Activated T-cell treated with anti-CD3 and anti-CD28 coated beads, Interleukin-2, amount 50 U/mL, for 24 hours (primary cell): ENCODE measurements at places on chromosomes 12 and 14.
A peak's percentile ranks its signal among the peaks of the same experiment; 100 is the strongest.

- H3K36me3 ChIP-seq = peaks cover 4% of the 10 kb centered on the region
- no peaks in the 10 kb centered on the region for H3K4me1 ChIP-seq
- no peak overlapping the region for H3K27ac ChIP-seq
- no peaks in the 10 kb centered on the region for H3K27me3 ChIP-seq
- DNase-seq = no peak
Measured at GRCh38 chr12:49794021-49794420, 34.2 kb downstream of the NCKAP5L start.

DNA sequence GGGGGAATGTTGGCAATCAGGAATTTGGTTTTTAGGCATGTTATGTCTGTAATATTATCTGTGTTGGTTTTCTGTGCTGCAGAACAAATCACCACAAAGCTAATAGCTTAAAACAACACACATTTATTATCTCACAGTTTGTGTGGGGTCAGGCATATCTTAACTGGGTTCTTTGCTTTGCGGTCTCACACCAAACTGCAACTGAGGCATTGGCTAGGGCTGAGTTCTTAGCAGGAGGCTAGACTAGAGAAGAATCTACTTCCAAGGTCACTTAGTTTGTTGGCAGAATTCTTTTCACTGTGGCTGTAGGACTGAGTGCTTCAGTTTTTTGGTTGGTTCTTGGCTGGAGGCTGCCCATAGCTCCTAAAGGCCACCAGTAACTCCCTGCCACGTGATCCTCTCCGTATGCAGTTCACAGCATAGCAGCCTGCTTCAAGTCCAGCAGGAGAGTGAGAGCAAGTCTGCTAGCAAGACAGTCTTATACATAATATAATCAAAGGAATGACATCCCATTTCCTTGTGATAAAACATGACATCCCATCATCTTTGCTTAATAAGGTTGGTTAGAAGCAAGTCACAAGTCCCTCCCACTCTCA lies 21.6 kb downstream of the ATF1 start:
- no peak for DNase-seq
- H3K27ac ChIP-seq = no peak overlapping the region

DNA sequence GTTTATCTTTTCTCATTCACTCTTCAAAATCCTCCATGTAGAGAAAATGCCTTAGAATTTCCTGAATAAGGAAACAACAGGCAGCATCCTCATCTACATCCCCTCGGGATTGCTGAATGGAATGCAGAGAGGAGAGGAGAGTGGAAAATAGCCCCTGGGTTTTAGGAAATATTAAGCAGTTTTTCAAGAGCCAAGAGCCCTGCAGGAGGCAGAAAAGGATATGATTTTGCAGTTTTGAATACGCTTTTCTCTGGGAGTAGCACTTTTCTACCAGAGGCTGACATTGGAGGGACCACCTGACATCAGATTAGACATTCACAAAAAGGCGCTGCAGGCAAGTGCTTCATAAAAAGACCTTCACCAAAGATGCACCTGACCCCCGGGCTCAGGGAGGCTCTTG lies 362.2 kb upstream of the SFSWAP start:
- H3K36me3 ChIP-seq = no peaks in the 10 kb centered on the region
- no peak overlapping the region for H3K4me3 ChIP-seq
- DNase-seq = no peak
- no peak overlapping the region for H3K27ac ChIP-seq
- H3K27me3 ChIP-seq = peaks cover 18% of the 10 kb centered on the region
- no peaks in the 10 kb centered on the region for H3K4me1 ChIP-seq

- no peaks in the 10 kb centered on the region for H3K27me3 ChIP-seq
- H3K4me1 ChIP-seq = peaks cover 23% of the 10 kb centered on the region
- H3K27ac ChIP-seq = no peak overlapping the region
Measured at GRCh38 chr14:49594347-49595091, 4.2 kb upstream of the LRR1 start.

GRCh38 chr14:99971941-99972747 lies 93.1 kb upstream of the EVL start:
- H3K4me1 ChIP-seq = peaks cover 27% of the 10 kb centered on the region
- H3K36me3 ChIP-seq = peaks cover 6% of the 10 kb centered on the region
- H3K4me3 ChIP-seq = peak overlapping the region; percentile 94
- peaks cover 31% of the 10 kb centered on the region for H3K27me3 ChIP-seq
- peak; percentile 62 for DNase-seq

- H3K27me3 ChIP-seq = no peaks in the 10 kb centered on the region
- no peak for DNase-seq
- H3K4me3 ChIP-seq = no peak overlapping the region
- peaks cover 3% of the 10 kb centered on the region for H3K4me1 ChIP-seq
Measured at GRCh38 chr12:26711072-26711471, 121.9 kb downstream of the ITPR2 start.

DNA sequence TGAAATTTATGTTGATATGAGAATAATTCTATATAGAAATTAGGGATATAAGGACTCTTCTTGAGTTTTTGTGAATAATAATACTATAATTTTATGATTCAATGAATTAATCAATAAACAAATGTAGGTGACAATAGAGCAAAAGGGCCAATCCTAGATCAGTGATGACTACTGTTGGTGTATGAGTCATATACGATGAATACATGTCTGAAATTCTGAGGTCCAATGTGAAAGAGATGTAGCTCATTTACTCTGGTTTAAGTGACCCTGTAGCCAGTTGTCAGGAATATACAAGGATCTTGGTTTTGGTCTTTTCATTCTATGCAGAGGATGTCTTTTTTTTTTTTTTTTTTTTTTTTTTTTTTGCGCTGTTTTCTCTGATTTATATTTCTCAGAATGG lies 72.1 kb upstream of the RTL1 start:
- no peaks in the 10 kb centered on the region for H3K36me3 ChIP-seq
- no peak for DNase-seq
- H3K4me1 ChIP-seq = no peaks in the 10 kb centered on the region
- no peak overlapping the region for H3K4me3 ChIP-seq
- peaks cover 21% of the 10 kb centered on the region for H3K27me3 ChIP-seq

GRCh38 chr14:69674546-69675244 lies 63.3 kb downstream of the SUSD6 start:
- H3K36me3 ChIP-seq = peaks cover 70% of the 10 kb centered on the region
- peak overlapping the region; percentile 99 for H3K27ac ChIP-seq
- no peaks in the 10 kb centered on the region for H3K27me3 ChIP-seq
- H3K4me3 ChIP-seq = peak overlapping the region; percentile 75

DNA sequence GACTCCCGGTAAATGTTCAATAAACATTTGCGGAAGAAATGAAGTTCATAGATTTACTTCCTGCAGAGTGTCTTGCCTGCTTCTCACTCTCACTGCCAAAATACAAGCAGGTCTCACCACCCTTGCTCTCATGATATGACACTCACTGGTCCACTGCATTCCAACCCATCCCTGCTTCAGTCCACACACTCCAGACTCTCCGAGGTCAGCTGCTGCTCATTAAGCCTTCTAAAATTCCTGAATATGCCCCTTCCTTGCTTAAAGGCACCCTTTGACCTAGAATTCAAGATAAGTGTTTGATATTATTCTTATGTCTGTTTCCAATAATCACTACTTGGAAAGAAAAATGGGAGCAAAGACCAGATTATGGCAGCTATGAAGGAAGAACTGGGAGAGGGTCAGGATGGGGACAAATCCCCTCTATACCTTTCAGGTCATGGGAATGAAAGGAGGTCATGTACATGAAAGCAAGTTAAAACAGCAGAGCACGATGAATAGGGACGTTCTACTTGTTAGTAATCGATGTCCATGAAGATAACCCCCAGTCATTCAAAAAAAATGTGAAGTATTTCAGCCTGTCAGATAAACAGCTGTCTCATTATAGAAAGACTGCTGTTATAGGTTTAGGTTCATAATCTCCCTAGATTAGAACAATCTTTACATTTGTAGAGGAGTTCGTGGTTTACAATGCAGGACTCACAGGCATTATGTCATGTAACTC lies 10.5 kb upstream of the NID2 start:
- H3K36me3 ChIP-seq = no peaks in the 10 kb centered on the region
- H3K4me1 ChIP-seq = no peaks in the 10 kb centered on the region
- no peak overlapping the region for H3K4me3 ChIP-seq
- peaks cover 24% of the 10 kb centered on the region for H3K27me3 ChIP-seq
- no peak for DNase-seq
- H3K27ac ChIP-seq = no peak overlapping the region

DNA sequence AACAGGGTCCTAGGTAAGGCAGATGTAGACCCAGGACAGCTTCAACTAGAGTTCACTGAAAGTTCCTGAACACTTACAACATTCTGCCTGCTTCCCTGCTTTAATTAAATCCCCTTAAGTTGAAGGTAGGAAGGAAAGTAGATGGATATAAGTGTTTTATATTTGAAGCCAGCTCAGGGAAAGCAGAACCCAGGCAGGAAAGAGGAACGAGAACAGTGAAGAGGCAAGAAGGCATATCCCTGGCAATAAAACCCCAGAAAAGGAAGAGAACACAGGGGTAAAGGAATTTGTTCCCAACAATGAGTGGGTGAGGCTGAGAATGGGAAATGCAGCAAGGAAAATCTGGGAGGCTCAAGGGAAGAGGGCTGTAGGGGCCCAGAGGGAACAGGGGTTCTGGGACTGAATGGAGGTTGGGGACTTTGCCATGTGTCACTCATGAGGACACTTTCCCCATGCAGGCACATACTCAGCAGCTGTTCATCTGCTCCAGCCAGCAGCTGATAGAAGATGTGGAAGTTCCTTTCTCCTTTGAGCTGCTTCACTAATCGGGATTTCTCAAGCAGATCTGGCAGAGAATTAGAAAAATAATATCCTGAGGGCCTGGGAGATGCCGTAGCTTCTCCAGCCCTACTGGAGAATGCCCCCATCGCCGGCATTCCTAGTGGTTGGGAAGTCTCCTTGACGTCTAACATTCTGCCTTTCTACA lies 3.7 kb downstream of the MYO1A start:
- H3K27me3 ChIP-seq = no peaks in the 10 kb centered on the region
- DNase-seq = no peak

GRCh38 chr14:24274101-24274543 lies 2.7 kb upstream of the RABGGTA start:
- H3K27me3 ChIP-seq = no peaks in the 10 kb centered on the region
- peak overlapping the region; percentile 89 for H3K27ac ChIP-seq
- peaks cover 13% of the 10 kb centered on the region for H3K36me3 ChIP-seq

DNA sequence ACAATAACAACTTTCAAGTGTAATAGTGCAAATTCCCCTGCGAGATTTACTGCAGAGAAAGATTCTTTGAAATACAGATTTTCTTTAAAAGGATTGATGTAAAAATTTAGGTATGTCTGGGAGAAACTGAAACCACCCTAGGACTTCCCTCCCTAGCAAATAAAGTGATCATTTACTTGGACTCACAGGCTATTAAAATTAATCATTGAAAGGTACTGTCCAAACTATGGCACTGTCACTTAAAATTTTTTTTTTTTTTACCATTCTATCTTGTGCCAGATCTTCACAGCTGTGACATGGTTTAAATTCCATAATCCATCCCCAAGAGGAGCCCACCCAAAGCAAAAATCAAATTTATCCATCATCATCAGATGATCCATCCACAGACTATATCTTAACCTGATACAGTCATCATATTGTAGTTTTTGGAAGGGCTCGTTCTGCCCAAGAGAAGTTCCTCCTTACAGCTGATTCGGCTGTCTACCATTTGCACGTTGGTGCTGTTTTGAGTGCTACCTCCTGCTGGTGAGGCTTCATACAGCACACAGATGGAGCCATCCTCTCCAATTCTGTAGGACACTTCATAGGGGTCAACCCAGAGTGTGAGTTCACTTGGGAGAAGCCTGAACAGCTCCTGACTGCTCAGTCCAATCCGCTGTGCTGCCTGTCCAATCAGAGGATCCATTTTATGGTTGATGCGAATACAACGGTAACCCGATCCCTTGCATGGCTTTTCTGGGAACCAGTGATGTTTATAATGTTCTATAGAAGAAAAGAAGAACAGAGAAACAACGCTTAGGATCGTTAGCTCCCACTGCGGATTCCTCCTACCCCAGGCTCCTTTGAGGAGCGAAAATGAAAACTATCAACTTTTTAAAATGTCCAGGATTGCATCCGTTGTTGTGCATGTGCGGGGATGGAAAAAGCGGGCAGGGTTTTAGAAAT lies 1.7 kb downstream of the BTG1 start:
- peak; percentile 74 for DNase-seq
- H3K36me3 ChIP-seq = peaks cover 70% of the 10 kb centered on the region
- H3K4me1 ChIP-seq = peaks cover 49% of the 10 kb centered on the region
- H3K4me3 ChIP-seq = peak overlapping the region; percentile 100

- H3K4me3 ChIP-seq = no peak overlapping the region
- no peaks in the 10 kb centered on the region for H3K36me3 ChIP-seq
- no peaks in the 10 kb centered on the region for H3K27me3 ChIP-seq
- no peak overlapping the region for H3K27ac ChIP-seq
Measured at GRCh38 chr14:62663456-62663821, 381.8 kb downstream of the KCNH5 start.

DNA sequence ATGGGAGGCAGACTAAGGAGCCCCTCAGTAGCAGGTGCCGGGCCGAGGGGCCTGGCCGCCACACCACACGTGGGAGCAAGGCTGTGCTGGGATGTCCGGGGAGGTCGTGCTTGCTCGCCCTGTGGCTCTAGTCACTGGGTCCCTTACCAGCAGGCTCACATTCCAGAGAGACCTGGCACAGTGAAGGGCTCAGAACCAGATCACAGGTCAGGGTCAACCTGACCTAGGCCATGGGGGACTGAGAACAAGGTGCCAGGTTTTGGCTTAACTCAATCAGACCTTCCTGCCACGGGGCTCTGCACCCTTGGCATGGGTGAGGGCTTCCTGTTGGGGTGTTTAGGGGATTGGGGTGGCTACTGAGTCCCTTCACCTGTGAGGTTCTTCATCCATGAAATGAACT lies 22.3 kb downstream of the DEGS2 start:
- DNase-seq = no peak
- peak overlapping the region; percentile 74 for H3K27ac ChIP-seq
- no peak overlapping the region for H3K4me3 ChIP-seq
- no peaks in the 10 kb centered on the region for H3K4me1 ChIP-seq

DNA sequence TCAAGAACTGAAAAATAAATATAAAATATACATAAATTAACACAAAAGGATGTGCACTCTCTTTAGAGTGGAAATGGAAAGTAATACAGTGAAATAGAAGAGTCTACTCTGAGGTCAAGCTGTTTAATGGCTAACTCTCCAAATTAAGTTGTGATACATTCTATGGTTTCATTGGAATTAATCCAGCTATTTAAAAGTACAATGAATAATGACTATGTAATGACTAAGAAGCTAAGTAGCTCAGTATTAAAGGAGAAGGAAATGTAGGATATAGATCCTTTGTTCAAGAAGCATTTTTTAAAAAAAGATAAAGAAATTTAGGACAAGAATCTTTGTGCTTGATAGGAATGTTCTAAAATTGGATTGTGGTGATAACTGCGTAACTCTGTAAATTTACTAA lies 85.3 kb downstream of the LRP6 start:
- H3K27ac ChIP-seq = no peak overlapping the region
- DNase-seq = no peak

GRCh38 chr14:37573356-37573755 lies 21.7 kb downstream of the FOXA1 start:
- no peaks in the 10 kb centered on the region for H3K36me3 ChIP-seq
- H3K4me3 ChIP-seq = no peak overlapping the region
- DNase-seq = no peak
- peaks cover 7% of the 10 kb centered on the region for H3K27me3 ChIP-seq
